ENCODE measurements at places on chromosomes 7 and 10.

DNA sequence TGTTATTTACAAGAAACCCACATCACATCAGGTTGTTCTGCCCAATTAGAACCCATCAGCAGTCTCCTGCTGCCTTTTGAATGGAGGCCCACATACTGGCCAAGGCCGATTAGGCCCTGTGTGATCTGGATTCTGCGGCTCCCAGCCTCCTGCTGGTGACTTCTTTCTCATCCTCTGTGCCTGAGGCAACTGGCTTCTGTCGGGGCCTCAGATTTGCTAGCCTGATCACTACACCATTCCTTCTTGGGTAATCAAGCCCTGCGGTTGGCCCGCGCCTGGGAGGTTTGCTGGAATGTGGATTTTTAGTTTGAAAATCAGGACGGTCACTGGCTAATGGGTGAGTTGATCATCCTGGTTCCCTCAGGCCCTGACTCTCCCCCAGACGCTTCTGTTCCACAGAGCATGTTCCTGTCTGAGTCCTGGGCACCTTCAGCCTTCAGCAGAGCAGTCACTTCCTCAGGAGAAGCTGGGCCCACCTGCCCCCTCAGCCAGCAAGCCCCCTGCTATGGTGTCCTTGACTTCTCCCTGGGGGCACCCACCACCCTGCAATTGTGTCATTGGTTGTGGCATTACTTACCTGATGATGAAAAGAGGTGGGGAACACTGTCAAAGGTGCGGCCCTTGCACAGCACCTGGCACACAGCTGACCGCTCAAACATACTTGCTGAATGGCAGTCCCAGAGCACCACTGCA, 207.6 kb downstream of the PHTF2 start:
- no peak overlapping the region for H3K27ac ChIP-seq
- H3K27me3 ChIP-seq = no peaks in the 10 kb centered on the region
- H3K4me1 ChIP-seq = no peaks in the 10 kb centered on the region
- H3K36me3 ChIP-seq = no peaks in the 10 kb centered on the region
- no peak for DNase-seq

DNA sequence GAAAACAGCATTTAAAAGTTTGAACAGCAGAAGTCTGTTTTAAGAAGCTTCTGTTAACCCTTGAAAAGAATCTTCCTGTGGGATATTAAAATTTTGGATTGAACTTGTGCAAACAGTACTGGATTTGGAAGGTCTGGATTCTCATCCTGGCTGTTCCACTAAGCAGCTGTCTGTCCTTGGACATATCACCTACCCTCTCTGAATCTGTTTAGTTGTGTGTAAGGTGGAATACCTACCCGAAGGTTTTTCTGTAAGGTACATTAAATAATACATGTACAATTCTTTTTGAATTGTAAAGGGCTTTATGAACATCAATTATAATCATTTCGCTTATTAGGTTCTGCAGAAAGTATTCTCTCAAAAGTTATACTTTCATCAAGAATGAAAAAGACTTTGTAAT, 2.2 kb downstream of the PDCD4 start:
- peak overlapping the region; percentile 95 for H3K4me3 ChIP-seq
- H3K4me1 ChIP-seq = peaks cover 31% of the 10 kb centered on the region
- H3K36me3 ChIP-seq = peaks cover 4% of the 10 kb centered on the region
- H3K27ac ChIP-seq = peak overlapping the region; percentile 93
- no peak for DNase-seq
- H3K27me3 ChIP-seq = no peaks in the 10 kb centered on the region

DNA sequence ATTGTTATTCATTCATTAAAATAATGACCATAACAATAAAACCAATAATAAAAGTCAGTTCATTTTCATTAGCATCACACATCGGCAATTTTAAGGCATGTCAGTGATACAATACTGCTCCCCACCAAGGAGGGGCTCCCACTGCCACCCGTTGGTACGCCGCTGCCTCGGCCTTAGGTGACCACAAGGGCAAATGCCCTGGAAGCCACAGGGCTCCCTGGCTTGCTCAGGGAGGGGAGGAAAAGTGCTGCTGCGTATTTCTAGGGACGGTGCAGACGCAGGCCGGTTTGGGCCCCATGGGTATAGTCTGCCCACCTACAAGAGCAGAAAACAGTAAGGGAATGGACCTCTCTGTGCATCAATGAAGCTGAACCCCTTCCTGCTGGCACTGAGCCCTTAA, 85.1 kb downstream of the SLIT1 start:
- H3K36me3 ChIP-seq = no peaks in the 10 kb centered on the region
- no peak overlapping the region for H3K27ac ChIP-seq
- H3K27me3 ChIP-seq = peaks cover 31% of the 10 kb centered on the region
- no peak for DNase-seq
- no peak overlapping the region for H3K4me3 ChIP-seq
- H3K4me1 ChIP-seq = peaks cover 28% of the 10 kb centered on the region

GRCh38 chr10:29438271-29438670, 149.4 kb downstream of the LYZL1 start:
- H3K27ac ChIP-seq = no peak overlapping the region
- DNase-seq = no peak
- no peaks in the 10 kb centered on the region for H3K27me3 ChIP-seq
- no peak overlapping the region for H3K4me3 ChIP-seq
- peaks cover 19% of the 10 kb centered on the region for H3K36me3 ChIP-seq
- peaks cover 5% of the 10 kb centered on the region for H3K4me1 ChIP-seq

DNA sequence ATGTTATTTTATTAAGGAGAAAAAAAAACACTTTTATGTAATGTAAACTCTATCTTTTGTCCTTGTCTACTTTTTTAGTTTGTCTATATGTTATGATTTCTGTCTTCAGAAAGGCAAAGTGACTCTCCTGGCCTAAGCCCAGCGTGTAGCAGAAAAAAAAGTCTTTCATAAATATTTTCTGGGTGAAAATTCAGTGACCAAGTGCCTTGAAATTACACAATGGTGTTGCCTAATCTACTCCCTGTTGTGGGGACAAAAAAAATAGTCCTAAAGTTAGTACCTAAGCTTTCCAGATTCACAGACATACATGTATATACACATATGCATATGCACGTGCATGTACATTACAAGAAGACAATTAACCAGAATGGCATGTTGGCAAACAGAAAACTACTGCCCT, 1257.8 kb upstream of the SORCS1 start:
- no peak overlapping the region for H3K4me3 ChIP-seq
- H3K27me3 ChIP-seq = no peaks in the 10 kb centered on the region
- no peak for DNase-seq
- no peaks in the 10 kb centered on the region for H3K4me1 ChIP-seq

DNA sequence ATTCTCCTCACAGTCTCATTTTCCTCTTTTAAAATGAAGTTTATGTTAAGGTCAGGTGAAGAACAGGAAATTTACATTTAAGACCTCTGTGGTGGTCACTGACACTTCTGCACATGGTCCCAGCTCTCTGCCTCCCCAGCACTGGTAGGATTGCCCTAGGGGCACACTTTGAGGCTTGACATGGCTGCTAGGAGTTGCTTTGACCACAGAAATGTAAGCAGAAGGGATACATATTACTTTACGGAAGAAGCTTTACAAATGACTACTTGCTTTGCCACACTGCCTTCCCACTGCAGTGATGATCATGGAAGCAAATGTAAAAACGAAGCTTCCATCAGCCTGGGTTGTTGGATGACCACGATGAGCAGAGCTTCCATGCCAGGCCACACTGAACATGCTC, 53.1 kb upstream of the RSU1 start:
- H3K4me3 ChIP-seq = no peak overlapping the region
- no peak overlapping the region for H3K27ac ChIP-seq
- peaks cover 9% of the 10 kb centered on the region for H3K27me3 ChIP-seq
- DNase-seq = no peak
- no peaks in the 10 kb centered on the region for H3K36me3 ChIP-seq

DNA sequence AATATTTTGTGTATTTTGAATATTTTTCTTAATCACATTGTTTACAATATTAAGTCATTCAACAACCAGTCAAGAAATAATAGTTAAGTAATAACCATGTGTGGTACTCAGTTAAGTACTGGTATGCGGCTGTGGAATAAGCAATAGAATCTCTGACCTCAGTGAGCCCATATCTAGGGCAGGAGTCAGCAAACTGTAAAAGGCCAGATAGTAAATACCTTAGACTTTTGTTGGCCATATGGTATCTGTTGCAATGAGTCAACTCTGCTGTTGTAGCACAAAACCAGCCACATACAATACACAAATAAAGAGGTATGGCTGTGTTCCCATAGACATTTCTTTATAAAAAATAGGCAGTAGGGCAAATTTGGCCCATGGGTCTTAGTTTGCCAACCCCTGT, 311.6 kb upstream of the SEMA3A start:
- DNase-seq = no peak
- H3K36me3 ChIP-seq = no peaks in the 10 kb centered on the region
- no peaks in the 10 kb centered on the region for H3K4me1 ChIP-seq
- H3K27ac ChIP-seq = no peak overlapping the region
- H3K27me3 ChIP-seq = no peaks in the 10 kb centered on the region
- no peak overlapping the region for H3K4me3 ChIP-seq

- peak overlapping the region; percentile 96 for H3K27ac ChIP-seq
- peaks cover 78% of the 10 kb centered on the region for H3K4me1 ChIP-seq
- peak overlapping the region; percentile 91 for H3K4me3 ChIP-seq
- no peaks in the 10 kb centered on the region for H3K27me3 ChIP-seq
- H3K36me3 ChIP-seq = no peaks in the 10 kb centered on the region
Observed at GRCh38 chr7:139648941-139649425, 125.5 kb downstream of the CLEC2L start.

DNA sequence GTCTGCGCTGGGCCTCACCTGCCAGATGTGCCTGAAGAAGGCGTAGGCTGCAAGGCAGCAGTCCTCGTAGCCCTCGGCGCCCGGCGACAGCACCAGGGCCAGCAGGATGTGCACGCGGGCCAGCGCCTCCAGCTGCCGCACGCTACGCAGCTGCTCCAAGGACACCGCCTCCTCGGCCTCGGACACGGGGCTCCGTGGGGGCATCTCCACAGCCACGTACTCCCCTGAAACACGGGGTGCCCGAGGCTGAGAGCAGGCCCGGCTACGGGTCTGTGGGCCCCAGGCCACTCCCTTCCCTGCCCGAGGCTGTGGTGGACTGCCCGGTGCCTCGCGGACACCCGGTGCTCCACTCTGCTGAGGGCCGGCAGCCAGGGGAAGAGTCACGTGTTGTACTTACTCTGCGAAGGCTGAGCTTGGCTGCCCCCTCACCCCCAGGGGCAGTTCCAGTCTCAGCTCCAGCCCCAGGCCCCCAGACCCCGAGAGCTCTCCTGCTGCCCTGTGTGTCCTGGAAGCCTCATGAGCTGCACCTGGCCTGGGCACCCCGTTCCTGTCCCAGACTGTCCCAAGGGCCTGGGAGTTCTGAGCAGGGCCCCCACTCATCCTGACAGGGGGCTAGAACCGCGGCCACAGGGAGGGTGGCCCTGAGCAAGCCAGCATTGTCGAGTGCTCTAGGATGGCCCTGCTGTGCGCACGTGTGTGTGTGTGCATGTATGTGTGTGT, 62.8 kb downstream of the CFAP46 start:
- no peak overlapping the region for H3K27ac ChIP-seq
- H3K36me3 ChIP-seq = no peaks in the 10 kb centered on the region
- no peak for DNase-seq
- H3K27me3 ChIP-seq = peaks cover 17% of the 10 kb centered on the region
- H3K4me3 ChIP-seq = no peak overlapping the region
- H3K4me1 ChIP-seq = peaks cover 6% of the 10 kb centered on the region

GRCh38 chr10:75417522-75417927, 13.9 kb upstream of the LRMDA start:
- no peaks in the 10 kb centered on the region for H3K36me3 ChIP-seq
- H3K27ac ChIP-seq = no peak overlapping the region
- DNase-seq = no peak
- H3K27me3 ChIP-seq = peaks cover 13% of the 10 kb centered on the region

DNA sequence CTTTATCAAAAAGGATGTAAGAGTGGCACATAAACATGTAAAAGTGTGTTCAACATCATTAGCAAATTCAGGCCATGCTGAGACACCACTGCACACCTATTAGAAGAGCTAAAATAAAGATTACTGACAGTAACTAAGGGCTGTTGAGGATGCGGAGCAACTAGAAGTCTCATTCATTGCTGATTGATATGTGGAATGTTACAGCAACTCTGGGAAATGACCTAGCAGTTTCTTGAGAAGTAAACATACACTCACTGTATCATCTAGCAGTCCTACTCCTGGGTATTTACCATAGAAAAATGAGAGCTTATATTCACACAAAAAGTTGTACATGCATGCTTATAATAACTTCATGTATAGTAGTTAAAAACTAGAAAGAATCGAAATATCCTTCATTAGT, 77.3 kb downstream of the CCSER2 start:
- DNase-seq = no peak
- H3K27me3 ChIP-seq = no peaks in the 10 kb centered on the region
- H3K4me3 ChIP-seq = no peak overlapping the region
- peaks cover 55% of the 10 kb centered on the region for H3K4me1 ChIP-seq
- H3K27ac ChIP-seq = no peak overlapping the region
- peaks cover 6% of the 10 kb centered on the region for H3K36me3 ChIP-seq

All from natural killer cell treated with Interleukin-12 subunit alpha and Interleukin-12 subunit beta and Interleukin-15 and Interleukin-18, amount 100 ng/mL, for 72 hours (primary cell).